Stimulated activated CD8-positive, alpha-beta memory T cell treated with anti-CD3 and anti-CD28 coated beads, Interleukin-7, amount 100 ng/mL, for 1 hour (primary cell): ENCODE measurements at places on chromosomes 4 and X.

DNA sequence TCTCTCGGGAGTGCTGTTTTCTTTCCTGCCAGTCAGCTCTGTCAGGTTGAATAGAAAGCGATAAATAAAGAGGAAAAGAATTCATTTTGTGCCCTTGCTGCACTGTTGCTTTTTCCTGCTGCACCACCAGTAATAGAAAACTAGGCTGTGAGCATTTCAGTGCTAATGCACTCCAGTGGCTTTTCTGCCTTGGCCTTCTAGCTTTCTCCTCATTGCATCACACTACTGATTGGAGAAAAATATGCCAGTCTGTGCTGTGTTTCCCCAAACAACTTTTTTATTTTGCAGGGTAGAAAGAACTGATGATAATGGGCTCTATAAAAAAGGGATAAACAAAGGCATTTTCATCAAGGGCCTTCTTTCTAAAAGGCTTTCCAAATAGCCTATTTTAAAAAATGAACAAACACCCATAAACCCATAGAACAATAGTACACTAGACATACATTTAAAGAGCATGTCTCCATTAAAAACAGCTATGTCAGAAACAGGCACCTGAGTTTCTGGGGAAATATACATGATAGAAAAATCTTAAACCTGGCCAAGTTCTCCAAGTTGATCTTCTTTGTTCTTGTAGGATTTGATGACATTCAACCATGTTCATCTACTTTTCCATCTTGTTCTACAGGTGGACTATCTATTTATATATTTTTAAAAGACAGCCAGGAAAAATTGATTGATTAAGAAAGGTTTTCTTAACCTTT lies 86.3 kb downstream of the GPRIN3 start:
- DNase-seq: no peak

DNA sequence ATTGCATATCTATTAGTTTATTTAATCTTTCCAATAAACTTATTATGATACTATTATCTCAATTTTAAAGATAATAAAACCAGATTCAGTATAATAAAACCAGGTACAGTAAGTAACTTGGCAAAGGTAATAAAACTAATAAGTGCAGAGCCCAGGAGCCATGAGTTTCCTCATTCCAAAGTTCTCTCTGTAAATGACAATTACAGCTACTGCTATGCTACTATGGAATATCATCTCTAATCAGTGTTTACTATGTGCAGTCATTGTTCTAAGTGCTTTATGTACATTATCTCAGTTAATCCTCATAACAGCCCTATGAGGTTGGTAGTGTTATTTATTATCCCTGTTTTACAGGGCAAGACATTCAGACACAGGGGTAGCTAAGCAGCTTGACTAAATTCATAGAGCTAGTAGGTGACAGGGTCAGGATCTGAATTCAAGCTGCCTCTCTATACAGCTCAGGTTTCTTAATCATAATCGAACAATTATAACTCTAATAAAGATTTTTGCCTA lies 285.0 kb upstream of the PITX2 start:
- DNase-seq: no peak

DNA sequence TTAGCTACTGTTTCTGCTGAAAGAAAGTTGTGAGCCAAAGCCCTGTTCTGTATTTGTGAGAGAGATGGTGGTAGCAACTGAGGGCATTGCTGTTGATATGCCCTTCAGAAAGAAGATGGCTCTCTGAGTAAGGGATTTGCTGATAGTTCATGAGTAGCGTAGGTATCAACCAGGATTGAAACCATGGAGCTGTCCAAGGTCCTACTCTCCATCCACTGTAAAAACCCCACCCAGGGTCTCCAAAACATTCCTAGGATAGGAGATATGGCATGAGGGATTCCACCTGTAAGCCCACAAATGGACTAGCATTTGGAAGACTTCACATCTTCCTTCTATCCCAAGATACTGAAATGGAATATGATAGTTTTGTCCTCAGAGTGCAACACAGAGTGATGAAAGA lies 277.1 kb upstream of the PRKX start:
- no peak for DNase-seq

GRCh38 chr4:7410446-7410845 lies 24.3 kb downstream of the PSAPL1 start:
- DNase-seq: no peak

DNA sequence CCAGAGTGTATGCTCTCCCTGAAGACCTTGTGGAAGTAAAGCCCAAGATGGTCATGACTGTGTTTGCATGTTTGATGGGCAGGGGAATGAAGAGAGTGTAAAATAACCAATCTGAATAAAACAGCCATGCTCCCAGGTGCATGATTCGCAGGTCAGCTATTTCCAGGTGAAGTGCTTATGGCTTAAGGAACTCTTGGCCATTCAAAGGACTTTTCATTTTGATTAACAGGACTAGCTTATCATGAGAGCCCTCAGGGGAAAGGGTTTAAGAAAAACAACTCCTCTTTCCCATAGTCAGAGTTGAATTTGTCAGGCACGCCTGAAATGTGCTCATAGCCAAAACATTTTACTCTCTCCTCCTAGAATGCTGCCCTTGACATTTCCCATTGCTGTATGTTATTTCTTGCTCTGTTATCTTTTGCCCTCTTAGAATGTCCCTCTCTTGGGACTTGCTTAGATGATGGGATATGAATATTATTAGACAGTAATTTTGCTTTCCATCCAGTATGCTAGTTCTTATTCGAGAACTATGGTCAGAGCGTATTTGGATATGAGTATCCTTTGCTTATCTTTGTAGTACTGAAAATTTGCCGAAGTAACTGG lies 88.6 kb downstream of the PLS3 start:
- no peak for DNase-seq

GRCh38 chrX:153065389-153065788 lies 6.9 kb upstream of the PNMA6A start:
- DNase-seq: no peak

GRCh38 chr4:141395246-141395830 lies 174.6 kb downstream of the ZNF330 start:
- no peak for DNase-seq

DNA sequence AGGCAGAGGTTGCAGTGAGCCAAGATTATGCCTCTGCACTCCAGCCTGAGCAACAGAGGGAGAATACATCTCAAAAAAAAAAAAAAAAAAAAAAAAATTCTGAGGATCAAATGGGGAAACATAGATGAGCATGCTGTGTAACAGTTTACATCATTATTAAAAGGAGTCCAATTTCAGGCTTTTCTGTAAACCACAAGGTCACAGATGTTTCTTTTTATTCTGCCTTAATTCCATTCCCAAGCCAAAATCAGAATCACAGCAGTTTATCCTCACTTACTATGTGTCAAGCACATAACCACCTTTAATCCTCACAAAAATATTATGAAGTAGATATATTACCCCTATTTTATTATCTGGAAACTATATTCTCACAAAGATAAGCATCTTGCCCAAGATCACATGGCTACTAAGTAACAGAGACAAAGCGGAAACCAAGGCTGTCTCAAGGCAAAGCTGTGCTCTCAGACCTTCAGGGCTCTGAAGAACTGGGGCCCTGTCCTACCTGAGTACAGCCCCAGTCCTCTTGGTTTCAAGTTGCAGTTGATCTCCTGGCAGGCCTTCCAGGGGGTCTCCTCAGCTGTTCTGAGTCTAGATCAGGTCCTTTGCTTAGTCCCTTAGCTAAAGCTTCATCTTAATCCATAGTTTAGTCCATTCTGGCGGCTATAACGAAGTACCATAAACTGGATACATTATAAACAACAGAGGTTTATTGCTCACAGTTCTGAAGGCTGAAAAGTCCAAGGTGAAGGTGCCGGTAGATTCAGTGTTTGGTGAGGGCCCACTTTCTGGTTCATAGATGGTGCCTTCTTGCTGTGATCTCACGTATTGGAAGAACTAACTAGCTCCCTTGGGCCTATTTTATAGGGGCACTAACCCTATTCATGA lies 141.3 kb downstream of the PALLD start:
- no peak for DNase-seq

DNA sequence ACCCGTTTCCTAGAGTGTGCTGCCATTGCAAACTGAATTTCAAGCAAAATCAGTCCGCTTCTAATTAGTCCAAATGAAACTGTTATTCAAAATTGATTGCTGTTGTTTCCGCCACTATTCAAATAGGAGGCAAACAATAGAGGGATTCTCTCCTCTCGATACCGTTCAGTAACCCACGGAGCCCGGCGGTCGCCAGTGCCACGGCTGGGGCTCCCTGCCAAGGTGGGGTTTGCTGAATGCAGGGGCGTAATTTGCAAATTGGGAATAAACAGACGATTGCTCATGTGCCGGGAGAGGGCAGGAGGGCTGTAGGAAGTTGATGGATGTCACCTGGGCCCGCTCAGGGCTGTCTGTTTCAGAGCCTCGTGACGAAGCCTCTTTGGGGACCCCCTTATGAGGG lies 8.8 kb downstream of the ADRA2C start:
- no peak for DNase-seq

- DNase-seq: no peak
Measured at GRCh38 chrX:95076449-95076848, 1402.4 kb downstream of the FAM133A start.

DNA sequence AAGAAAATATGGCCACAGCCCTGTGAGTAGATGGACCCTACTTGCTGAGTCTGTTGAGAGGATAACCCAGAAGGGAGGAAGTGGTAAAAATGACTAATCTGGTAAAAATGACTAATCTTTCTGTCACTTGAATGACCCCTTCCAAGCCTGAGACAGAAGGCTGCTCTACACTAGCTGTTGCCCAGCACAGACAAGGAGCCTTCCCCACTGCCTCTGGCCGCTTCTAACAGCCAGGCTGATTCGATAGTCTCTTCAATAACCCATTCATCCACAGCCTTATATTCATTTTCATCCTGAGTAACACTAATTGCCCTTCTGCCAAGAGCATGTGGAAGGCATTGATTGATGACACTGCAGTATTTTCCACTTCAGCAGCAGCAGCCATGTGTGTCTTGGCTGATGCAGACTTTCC lies 18.4 kb downstream of the MAGEB17 start:
- DNase-seq: no peak

- DNase-seq: no peak
Measured at GRCh38 chr4:183408796-183409195, 35.6 kb upstream of the CDKN2AIP start.

GRCh38 chr4:162075726-162076125 lies 88.1 kb downstream of the FSTL5 start:
- no peak for DNase-seq

- no peak for DNase-seq
Measured at GRCh38 chr4:17624821-17625220, 10.4 kb downstream of the MED28 start.

DNA sequence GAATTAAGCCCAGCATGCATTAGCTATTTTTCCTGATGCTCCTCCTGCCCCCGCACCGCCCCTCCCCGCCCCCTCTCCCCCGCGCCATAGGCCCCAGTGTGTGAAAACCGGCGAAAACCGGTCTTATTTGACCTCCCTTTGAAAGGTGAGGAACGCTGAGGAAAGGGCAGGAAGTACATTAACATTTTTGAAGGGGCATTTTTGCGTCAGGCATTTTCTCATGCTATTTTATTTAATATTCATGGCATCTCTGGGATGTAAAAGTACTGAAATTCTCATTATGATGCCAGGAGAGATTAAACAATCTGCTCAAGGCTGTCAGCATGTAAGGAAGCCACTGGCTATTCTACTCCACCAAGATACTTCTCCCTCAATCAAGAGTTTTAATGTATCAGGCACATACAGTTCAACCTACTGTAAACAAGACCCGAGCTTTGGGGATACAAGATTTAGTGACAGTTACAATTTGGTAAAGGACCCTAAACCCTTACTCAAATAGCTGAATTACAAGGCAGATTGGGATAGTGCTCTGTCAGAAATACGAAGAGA lies 1.2 kb upstream of the NMU start:
- DNase-seq: no peak
